ENCODE measurements at places on chromosomes 7 and 10.

GRCh38 chr7:130374507-130374906, 5.8 kb upstream of the CPA1 start:
- no peak for DNase-seq

- no peak for DNase-seq
Observed at GRCh38 chr10:112213098-112213823, 29.7 kb upstream of the GPAM start.

DNA sequence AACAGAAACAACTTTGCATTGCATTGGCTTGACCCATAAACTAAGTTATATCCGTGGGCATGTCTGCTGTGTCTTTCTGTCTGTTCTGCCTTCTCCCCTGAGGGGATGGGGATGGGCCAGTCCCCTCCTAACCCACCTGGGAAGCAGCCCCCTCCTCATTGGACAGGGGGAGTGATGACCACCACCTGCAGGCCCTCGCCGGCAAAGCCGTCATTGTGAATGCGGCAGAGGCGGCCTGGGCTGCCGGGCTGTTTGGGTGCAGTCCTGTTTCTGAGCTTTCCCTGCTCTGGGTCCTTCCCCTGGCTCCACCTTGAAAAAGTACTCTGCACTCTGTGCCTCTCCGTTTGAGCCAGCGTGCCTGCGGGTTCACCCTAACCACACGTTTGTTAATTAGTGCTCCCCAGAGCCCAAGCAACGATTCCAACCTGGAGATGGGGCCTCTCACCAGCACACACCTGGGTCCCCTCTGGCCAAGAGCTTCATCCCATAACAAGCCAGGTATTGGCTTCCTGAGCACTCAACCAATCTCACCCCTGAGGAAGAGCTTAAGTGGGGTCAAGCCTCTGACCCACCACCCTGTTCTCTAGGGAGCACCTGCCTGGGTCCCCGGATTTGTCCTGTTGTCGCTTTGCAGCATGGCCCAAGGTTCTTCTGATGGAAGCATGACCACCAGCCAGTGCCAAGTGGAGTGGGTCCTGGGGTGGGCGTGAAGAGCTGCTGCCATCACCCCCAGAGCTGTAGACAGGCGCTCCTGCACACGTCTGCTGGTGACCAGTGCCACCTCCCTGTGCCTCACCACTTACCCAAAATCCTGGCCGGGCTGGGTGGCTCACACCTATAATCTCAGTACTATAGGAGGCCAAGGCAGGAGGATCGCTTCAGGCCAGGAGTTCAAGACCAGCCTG, 39.4 kb upstream of the ZMIZ2 start:
- no peak for DNase-seq

DNA sequence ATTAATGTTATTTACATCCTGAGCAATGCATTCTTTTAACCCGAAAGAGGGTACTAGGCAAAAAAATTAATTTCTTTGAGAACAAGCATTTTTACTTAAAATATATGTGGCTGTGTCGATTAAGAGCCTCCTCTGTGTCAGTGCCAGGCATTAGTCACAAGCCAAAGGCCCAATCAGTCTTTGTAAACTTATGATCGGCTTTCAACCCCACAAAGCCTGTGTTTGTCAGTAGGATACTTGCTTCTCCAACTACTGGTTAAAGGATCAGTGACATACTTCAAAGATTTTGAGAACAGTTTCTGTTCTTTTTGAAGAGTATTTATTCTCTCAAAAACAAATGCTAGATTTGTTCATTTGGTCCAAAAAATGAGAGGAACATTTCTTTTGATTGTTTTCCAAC, 159.3 kb downstream of the NRCAM start:
- no peak for DNase-seq

GRCh38 chr7:25319707-25320106, 91.4 kb upstream of the NPVF start:
- no peak for DNase-seq

Data from NCI-H510A (cell line).